ENCODE measurements at places on chromosomes 7 and 10. TPM values are rescaled to one million over a fixed set of nuclear protein-coding genes. Genes with fewer than 3 reads are reported as not detected.

Gene GPER1
- 0.86 TPM for total RNA-seq

Gene ANKRD61
- under 0.01 TPM for total RNA-seq

Gene PLXDC2
- 10.2 TPM for total RNA-seq

Gene FGL2
- total RNA-seq, result 4.9 TPM

Gene TEX47
- not detected for total RNA-seq

Gene VSTM2A
- total RNA-seq, result not detected

Gene ITGB8
- total RNA-seq, result 1.6 TPM

Gene CTTNBP2
- total RNA-seq, result 0.77 TPM

Gene TDRD1
- not detected for total RNA-seq

Gene GLI3
- total RNA-seq, result under 0.01 TPM

Gene ECHDC3
- total RNA-seq, result 21.7 TPM

Gene CASTOR2
- total RNA-seq, result 10.2 TPM

Gene CXCL12
- total RNA-seq, result 1.4 TPM

Gene CFAP70
- 0.26 TPM for total RNA-seq

Gene FAM13C
- total RNA-seq, result 1.3 TPM

Gene GIMAP1
- 21.1 TPM for total RNA-seq

Gene IGF2BP3
- total RNA-seq, result 2.1 TPM

Gene HECW1
- total RNA-seq, result not detected

Gene ZKSCAN1
- 38.8 TPM for total RNA-seq

Gene GOT1
- total RNA-seq, result 17.1 TPM

Gene HMX2
- not detected for total RNA-seq

Gene STAM
- total RNA-seq, result 11.2 TPM

Gene PARP12
- 33.6 TPM for total RNA-seq

Gene HMX3
- not detected for total RNA-seq

Gene MMD2
- not detected for total RNA-seq

Gene SUN3
- total RNA-seq, result not detected

Gene FAM24B
- 0.76 TPM for total RNA-seq

Gene ITIH5
- total RNA-seq, result 0.33 TPM

Gene LIPJ
- total RNA-seq, result not detected

Gene WNT8B
- not detected for total RNA-seq

Gene LGI1
- not detected for total RNA-seq

Gene FEZF1
- total RNA-seq, result not detected

Gene ATRNL1
- 1.4 TPM for total RNA-seq

Gene COPS6
- 54.3 TPM for total RNA-seq

Gene FKBP6
- not detected for total RNA-seq

Gene ASL
- 47.2 TPM for total RNA-seq

Gene NEUROG3
- not detected for total RNA-seq

Gene FLNC
- 98.2 TPM for total RNA-seq

Gene PAPOLB
- total RNA-seq, result 0.11 TPM

Gene PVRIG
- total RNA-seq, result not detected

Gene WASL
- total RNA-seq, result 16.4 TPM

Gene ZWINT
- total RNA-seq, result 10.2 TPM

Gene CUBN
- 19.9 TPM for total RNA-seq

All from dermis lymphatic vessel endothelial cell (primary cell).